ENCODE measurements at places on chromosomes 2 and 18. TPM values are rescaled to one million over a fixed set of nuclear protein-coding genes. Genes with fewer than 3 reads are reported as not detected.
A peak's percentile ranks its signal among the peaks of the same experiment; 100 is the strongest.

DNA sequence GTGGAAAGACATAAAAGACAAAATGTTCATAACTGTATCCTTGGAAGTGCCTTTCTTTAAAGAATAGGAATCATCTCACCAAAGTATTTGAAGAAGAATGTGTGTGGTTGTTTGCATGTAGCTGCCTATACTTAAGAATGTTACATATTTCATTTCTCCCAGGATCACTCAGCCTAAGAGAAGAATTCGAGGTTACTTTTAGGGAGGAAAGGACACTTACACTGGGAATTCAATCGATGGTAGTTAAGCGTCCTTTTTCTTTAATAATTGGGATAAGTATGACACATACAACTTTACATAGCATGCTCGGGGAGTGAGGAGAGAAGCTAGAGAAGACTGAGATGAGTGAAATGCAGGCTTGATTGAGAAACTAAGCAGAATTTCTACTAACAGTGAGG lies 22.0 kb upstream of the CYP1B1 start:
- DNase-seq: no peak

DNA sequence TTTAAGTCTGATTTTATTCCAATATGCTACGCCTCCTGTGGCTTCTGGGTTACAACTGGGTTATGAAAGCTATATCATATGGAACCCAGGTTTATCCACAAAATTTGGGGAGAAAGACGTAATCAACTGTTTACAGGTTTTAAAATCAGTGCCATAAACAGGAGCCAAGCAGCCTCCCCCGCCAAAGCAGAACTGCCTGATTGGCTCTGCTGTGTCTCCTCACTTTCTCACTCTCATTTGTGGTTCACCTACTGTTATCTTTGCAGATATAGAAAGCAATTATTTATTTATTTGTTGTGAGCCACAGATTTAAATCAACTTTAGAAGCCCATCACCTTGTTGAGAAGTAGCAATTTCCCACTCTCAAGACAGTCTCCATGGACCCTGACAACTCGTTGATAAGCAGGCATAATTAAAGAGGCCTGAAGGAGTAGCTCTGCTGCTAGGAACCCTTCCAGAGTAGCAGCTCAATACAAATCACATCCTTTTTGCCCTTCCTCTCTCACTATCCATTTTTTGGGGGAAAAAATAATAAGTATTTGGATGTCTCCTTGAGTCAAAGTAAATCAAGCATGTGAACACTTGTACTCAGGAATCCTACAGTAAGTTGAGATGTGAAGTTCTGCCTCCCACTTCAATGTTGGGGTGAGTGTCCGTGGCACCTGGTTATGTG lies 191.0 kb upstream of the CCDC150 start:
- DNase-seq: no peak

GRCh38 chr2:65605743-65606058 lies 173.3 kb upstream of the SPRED2 start:
- DNase-seq: no peak

GRCh38 chr18:42458226-42458625 lies 503.2 kb downstream of the PIK3C3 start:
- DNase-seq: no peak

DNA sequence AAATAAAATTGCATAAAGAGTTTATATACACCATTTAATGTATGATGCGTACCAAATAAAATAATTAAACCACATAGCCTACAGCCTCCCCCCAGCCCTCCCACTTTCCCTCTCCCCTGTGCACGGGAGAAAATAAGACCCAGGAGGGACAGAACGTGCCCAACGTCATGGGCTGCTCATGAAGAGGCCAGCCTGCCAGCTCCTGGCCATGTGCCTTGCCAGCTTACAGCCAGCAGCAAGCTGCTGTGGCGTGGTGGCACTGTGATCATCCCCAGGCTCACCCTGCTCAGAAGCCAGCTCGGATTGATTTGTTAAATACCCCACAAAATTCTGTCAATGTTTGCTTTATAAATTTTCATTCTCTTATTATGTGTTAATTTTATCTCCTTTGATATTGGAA lies 7.6 kb downstream of the GPR148 start:
- no peak for DNase-seq

- DNase-seq: no peak
Observed at GRCh38 chr18:67650686-67651385, 134.3 kb upstream of the DSEL start.

DNA sequence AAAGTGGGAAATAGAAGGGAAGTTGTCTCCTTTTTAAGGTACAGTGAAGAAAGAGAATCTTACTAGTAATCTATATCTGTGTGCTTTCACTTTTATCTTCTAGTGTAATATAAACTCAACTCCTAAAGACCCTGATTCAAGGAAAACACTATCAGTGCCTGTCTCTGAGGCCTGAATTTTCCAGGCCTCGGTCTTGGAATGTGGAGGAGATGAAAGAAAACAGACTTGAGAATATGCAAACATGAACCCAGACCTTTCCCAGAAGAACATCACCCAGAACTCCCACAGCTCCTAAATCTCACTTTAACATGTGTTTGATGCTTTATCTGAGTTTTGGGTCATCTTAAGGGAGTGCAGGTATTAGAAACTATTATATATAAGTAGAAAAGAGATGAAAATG lies 51.8 kb downstream of the EPB41L5 start:
- DNase-seq: no peak

DNA sequence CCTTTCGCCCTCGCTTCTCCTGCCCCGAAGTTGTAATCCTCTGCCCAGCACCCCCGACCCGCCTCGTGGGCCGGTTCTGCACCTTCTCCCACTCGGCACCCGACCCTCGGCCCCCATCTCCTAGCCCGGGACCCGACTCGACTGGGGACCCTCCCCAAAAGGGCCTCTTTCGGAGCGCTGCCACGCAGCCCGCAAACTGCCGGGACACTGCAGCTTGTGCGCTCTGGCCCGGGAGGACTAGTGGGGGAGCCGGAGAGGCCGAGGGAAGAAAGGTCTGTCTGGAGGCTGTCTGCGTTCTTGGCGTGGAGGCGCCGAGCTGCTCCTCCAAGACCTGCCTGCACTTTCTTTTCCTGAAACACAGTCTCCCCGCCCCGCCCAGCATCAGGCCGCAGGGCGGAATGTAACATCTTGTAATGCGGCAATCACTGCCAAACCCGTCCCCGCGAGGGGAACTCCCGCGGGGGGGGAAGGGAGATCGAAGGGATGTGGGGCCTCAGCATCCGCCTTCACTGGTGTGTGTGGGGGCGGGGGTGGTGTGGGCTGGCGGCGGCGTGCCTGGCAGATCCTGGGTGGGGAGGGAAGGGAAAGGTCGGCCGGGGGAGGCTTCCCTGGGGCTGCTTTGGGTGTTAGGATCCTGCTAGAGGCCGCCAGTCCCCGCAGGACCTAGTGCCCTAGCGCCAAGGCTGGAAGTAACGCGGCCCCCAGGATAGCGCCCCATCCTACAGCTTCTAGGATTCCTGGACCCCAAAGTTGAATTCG lies 7.4 kb downstream of the DLX2 start:
- DNase-seq: peak; percentile 67

DNA sequence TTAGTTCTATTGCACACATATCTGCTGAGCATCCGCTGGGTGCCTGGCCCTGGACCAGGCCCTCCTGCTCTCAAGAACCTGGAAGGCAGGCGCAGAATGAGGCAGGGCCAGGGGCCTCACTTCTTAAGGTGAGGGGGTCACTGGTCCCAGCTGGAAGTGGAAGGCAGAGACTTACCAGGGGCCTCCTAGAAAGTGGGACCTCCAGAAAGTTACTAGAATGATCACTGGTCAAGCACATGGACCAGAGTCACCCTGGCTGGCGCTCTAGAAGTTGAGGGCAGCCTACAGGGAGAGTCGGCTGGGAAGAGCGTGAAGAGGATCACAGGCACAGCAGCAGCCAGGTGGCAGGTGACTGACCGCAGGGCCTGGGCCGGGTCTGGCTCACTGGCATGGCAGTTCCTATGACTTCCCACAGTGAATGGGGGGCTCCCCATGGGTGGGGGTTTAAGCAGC lies 26.1 kb upstream of the MAL start:
- DNase-seq: no peak

- DNase-seq: no peak
Observed at GRCh38 chr18:40949114-40949950, 1005.7 kb upstream of the PIK3C3 start.

NPHP1 gene
- 1.1 TPM for total RNA-seq

GMPPA gene
- total RNA-seq: 76.5 TPM

CFAP65 gene
- 0.12 TPM for total RNA-seq

ATP6V1B1 gene
- total RNA-seq: 0.84 TPM

MYCN gene
- total RNA-seq: 16.7 TPM

DNAH7 gene
- total RNA-seq: 1.2 TPM

Data from hepatocyte (in vitro differentiated cells).